ENCODE measurements at places on chromosomes 1 and 21.

DNA sequence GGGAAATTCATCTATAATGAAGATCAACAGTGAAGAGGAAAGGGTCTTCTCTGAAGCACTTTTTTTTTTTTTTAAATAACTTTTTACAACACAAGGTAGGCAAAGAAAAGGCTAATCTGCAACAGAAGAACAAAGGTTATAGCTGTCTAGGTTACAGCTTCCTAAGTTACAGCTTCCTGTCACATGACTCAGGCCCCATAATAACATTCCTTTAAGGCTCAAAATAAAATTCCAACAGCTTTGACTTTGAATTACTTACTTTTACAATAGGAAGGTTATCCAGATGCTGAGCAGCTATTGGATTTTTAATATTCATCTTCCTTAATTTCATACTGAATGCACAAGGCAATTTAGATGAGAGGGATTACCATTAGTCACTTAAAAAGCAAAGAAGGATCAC is 40.4 kb upstream of the TMEM61 start:
- no peak for DNase-seq

- no peak for DNase-seq
Observed at GRCh38 chr1:209937996-209938959, at the start of gene SYT14. Gene SYT14 (plus strand): TSS chr1:209938217. CDS start chr1:209938265, 48 bp downstream.

- DNase-seq = no peak
Observed at GRCh38 chr1:57824535-57824934, 400.7 kb upstream of the DAB1 start.

GRCh38 chr21:35102488-35103371 is 53.6 kb upstream of the RUNX1 start:
- DNase-seq = peak; percentile 28

GRCh38 chr1:57470036-57470435 is 46.2 kb upstream of the DAB1 start:
- no peak for DNase-seq

GRCh38 chr1:159860456-159860855 is 2.0 kb downstream of the VSIG8 start:
- no peak for DNase-seq

- no peak for DNase-seq
Observed at GRCh38 chr1:50982611-50983010, 12.6 kb downstream of the CDKN2C start.

- no peak for DNase-seq
Observed at GRCh38 chr1:248843687-248844086, 5.7 kb downstream of the ZNF672 start.

DNA sequence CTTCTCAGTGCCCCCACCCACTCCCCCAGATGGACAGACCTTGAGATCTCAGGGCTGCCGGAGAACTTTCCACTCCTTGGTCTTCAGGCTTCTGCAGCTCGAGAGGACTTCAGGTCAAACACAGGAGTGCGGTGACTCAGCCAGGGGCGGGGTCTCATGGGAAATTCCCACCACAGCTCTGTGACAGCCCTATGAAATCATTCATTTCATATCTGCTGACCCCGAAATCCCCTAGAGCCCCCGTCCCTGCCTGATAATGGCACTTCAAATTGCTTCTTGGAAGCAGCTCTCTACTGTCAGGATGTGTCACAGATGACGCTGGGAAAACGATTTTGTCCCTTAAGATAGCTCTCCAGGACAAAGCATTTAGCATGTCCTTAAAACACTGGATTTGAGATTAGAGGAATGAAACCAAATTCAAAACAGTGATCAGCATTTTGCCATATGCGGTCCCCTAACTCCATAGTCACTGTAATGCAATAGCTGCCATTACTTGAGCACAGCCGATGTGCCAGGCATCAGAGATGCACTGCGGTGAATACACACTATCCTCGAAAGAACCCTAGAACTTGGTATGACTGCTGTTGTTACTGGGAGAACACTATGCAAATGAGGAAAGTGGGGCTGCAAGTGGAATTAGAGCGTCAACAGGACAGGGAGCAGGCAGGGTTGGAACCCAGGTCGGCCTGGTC is at the start of gene TNFRSF9:
Gene TNFRSF9 (minus strand): TSS at position 95 of the 692 bp plus-strand sequence. CDS start 845 bp downstream, outside the sequence.
- peak; percentile 11 for DNase-seq

DNA sequence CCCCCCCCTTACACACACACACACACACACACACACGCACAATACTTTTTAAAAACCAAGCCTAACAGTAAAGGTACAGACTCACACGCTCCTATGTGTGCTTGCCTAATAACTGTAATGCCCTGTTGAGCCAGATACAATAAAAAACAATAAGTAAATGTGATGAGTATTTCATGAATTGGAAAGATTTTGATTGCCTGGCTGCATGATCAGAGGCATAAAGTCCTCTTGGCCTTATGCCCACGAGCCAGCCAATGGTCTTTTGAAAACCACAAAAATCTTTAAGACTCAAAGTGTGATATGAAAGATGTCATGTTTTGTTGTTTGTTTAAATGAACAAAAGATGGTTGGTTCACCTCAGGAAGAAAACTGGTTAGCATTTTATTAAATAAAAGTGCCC is 441.9 kb upstream of the ZRANB2 start:
- no peak for DNase-seq

DNA sequence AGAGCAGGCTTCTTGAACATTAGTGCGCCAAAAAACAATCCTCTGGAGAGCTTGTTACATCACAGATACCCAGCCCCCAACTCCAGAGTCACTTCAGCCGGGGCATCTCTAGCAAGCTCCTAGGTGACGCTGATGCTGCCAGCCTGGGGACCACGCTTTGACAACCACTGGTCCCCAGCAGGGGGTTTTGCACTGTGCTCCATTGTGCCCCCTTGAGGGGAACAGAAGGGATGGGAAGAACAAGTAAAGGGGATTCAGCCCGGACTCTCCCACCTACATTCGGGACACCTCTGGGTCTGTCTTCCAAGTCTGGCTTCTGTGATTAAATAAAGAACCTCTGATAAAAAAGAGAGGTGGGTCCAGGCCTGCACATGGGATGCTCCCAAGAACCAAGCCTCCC is 60.4 kb downstream of the ATP5PO start:
- no peak for DNase-seq

GRCh38 chr1:114718661-114719423 is 2.3 kb upstream of the NRAS start:
- DNase-seq = no peak

DNA sequence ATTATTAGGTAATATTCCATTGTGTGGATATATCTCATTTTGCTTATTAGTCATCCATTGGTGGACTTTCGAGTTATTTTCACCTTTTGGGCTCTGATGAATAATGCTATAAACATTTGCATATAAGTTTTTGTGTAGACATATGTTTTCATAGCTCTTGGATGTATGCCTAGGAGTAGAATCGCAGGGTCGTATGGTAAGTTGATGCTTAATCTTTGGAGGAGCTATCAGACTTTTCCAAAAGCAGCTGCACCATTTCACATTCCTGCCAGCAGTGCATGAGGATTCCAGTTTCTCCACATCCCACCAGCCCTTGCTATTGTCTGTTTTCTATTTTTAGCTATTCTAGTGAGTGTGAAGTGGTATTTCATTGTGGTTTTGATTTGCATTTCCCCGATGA is 120.3 kb upstream of the TMEM51 start:
- DNase-seq = no peak

GRCh38 chr1:65921446-65921845 is 128.8 kb downstream of the PDE4B start:
- no peak for DNase-seq

GRCh38 chr1:31239653-31240241 is at the start of gene NKAIN1:
Gene NKAIN1 (minus strand): TSS chr1:31239887. CDS start chr1:31239547, 340 bp downstream.
- no peak for DNase-seq

DNA sequence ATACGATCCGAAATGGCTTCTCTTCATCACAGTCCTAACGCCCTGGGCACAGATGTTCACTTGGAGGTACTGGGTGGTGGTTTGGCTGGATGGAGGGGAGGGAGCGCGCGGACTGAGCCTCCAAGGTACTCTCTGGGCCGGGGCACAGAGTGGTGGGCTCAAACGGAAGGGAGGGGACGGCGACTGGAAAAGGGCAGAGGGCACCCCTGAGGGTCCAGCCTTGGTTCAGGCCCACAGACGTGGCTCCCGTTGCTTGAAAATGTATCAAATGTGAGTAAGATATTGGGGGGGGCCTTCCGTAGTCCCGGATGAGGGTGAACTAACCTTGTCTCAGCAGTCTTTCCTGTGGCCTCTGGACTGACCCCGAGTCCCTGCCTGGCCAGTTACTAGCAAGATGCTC is 463 bp downstream of the IL12RB2 start:
- DNase-seq = no peak

DNA sequence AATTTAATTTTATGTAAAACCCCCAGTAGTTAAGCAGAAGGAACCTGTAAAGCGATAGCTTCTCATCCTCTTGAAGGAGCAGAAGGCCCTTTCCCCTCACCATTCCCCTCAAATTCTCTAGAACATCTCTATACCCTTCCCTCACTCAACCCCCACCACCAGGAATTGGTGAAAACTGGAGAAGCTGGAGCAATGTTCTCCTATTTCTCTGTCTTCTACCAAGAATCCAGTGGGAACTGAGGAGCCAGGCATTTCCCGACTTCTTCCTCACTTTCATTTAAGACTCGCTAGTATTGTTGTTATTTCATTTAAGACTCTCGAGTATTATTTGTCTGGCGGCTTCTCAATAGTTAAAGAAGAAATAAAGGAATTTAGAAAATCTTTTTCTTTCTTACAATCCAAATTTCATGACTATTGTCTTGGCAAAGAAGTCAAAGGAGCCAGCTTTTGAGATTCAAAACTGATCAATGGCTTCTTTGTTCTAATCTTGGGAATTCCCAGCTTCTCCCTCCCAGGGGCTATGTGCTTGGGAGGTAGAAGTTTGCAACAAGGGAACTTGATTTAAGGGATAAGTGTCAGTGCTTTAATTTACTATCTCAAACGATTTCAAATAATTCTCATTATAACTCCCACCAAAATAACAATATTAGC is 253.3 kb upstream of the ADGRL2 start:
- DNase-seq = no peak
